ENCODE measurements at places on chromosomes 12 and 14. TPM values are rescaled to one million over a fixed set of nuclear protein-coding genes. Genes with fewer than 3 reads are reported as not detected.

RHEBL1 gene
- total RNA-seq = 4.9 TPM

KRT5 gene
- total RNA-seq = not detected

CLMN gene
- 4.5 TPM for total RNA-seq

CMA1 gene
- not detected for total RNA-seq

PRIM1 gene
- 29.6 TPM for total RNA-seq

ITPK1 gene
- total RNA-seq = 41.0 TPM

DDN gene
- total RNA-seq = 0.97 TPM

FICD gene
- 2.6 TPM for total RNA-seq

IGF1 gene
- 0.30 TPM for total RNA-seq

OVCH1 gene
- total RNA-seq = not detected

PRH2 gene
- total RNA-seq = not detected

PLEKHA5 gene
- total RNA-seq = 7.5 TPM

TPH2 gene
- not detected for total RNA-seq

USP44 gene
- total RNA-seq = not detected

RASAL1 gene
- 0.55 TPM for total RNA-seq

RTL1 gene
- total RNA-seq = 0.32 TPM

PFDN5 gene
- total RNA-seq = 587 TPM

MGP gene
- not detected for total RNA-seq
